CD4-positive, alpha-beta T cell treated with Interleukin-6 at 100 ng/mL for 8 hours (primary cell): ENCODE measurements at places on chromosomes 16 and 17.

DNA sequence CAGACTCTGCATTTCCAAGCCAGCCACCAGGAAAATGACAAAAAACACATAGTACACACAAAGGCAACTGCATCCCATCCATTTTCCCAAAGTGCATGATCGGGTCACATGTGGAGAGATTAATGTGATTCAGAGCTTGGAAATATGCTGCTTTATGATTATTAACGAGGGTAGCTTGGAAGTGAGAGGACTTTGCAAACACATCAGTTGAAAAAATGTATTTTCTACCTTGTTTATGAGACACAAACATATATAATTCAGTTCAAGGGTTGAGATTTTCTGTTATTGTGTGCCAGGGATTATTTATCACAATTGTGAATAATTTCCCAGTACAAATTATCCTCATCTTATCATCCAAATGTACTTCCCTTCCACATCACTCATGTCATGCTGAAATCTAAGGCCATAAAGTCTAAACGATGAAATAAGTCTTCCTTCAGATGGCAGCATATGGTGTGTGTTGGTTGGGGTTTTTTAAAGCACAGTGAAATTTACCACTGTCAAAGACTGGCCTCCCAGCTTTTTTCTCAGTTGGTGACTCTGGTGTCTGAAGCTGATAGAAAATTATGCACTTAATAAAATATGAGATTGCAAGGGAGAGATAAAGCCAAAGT, 104.7 kb upstream of the ADAMTS18 start:
- no peak for DNase-seq

GRCh38 chr17:49316258-49316570, 45.8 kb downstream of the ZNF652 start:
- no peak for DNase-seq

GRCh38 chr16:75372236-75372856, 61.0 kb downstream of the CFDP1 start:
- DNase-seq: no peak

- no peak for DNase-seq
Observed at GRCh38 chr16:396199-396598, 800 bp upstream of the NME4 start.

DNA sequence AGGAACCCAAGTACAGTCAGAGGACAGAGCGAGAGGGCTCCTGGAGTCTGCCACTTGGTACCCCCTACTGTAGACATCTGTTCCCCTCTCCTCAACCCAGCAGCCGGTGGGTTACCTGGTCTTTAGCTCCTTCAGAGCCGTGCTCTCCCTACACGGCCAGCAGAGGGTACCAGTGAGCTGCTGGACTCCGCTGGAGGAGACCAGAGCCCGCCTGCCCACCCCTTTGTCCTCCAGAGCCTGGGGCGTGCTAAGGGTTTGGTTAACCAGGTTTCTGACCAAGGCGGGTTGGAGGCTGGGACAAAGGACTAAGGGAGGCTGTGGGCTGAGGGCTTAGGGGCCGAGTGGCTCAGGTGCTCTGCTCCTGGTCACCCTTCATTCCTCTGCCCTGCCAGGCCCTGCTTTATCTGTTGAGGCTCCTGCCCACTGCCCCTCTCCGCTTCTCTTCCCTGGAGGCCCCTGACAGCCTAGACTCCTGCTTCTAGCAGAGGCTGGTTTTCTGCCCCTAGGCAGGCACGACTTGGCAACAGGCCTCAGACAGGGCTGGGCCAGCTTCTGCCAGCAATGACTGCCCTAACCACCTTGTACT, 2.7 kb upstream of the HSD11B2 start:
- peak; percentile 23 for DNase-seq

DNA sequence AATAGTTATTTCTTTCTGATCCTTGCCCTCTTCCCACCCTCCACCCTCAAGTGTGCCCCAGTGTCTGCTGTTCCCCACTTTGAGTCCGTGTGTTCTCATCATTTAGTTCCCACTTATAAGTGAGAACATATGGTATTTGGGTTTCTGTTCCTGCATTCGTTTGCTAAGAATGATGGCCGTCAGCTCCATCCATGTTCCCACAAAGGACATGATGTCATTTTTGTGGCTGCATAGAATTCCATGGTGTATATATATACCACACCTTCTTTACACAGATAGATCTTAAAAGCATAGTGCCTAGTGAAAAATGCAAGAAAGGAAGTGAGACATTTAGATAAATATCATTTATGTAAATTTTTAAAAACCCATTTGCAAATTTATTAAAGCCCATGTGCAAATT, 33.1 kb downstream of the HS3ST2 start:
- no peak for DNase-seq

DNA sequence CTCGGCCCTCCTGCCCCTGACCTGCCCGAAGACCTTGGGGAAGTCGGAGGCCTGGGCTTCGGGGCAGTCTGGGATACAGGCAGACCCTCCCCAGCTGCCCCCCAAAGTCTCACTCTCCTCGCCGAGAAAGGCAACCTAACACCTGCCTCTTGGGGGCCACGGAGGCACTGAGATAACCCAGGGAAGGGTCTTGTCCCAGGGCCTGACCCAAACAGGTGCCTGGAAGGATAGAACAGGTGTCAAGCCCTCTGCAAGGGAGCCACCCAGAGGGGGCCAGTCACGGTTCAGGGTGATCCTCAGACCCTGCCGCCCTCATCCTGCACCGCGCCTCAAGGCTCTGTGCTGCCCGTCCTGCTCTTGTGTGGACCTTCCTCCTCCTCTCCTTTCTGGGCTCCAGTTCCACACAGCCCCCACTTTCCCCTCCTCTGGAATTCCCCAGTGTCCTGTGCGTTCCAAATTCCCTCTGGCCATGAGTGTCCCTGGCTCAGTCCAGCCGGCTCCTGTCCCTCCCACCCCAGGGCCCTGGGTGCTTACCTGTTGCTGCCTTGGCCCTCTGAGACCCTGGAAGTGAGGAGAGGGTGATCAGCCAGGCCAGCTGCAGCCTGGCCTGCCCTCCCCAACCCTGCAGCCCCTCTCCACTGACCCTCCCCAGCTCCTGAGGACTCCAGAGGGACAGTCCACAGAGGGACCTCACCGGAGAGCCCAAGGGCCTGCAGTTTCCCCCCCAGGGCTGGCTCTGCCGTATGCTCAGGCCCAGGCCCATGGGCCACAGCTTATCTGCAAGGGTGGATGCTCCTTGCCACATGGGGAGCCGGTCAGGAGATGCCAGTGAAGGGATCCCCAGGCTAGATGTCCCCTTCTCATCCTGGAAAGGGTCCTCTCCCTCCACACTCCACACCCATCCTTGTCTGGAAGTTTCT, 3.8 kb downstream of the PRSS27 start:
- no peak for DNase-seq

DNA sequence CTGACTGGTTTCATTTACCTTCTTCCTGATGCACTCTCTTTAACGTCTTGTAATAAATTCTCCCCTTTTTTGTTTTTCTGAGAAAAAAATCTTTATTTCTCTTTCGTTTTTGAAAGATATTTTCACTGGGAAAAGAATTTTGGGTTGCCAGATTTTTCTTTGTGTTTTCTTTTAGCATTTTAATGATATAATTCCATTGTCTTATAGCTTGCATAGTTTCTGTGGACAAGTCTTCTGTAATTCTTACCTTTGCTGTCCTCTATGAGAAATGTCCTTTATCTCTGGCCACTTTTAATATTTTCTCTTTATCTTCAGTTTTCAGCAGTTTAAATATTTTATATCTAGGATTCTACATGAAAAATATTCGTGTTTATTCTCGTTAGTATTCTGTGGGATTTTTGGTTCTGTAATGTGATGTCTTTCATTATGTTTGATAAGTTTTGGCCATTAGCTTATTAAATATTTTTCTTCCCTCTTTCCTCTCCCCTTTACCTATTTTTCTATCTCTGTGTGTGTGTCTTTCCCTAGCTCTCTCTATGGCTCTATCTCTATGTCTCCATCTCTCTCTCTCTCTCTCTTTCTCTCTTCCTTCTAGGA, 236.5 kb downstream of the C16orf95 start:
- DNase-seq: no peak

GRCh38 chr16:29983420-29984136, 9.9 kb downstream of the TAOK2 start:
- no peak for DNase-seq

GRCh38 chr16:27460663-27461482, 58.9 kb downstream of the IL21R start:
- DNase-seq: no peak

GRCh38 chr16:2190659-2191445, 5.6 kb downstream of the CASKIN1 start:
- DNase-seq: no peak

GRCh38 chr16:86308514-86308913, 201.8 kb upstream of the FOXF1 start:
- DNase-seq: no peak

GRCh38 chr17:51029568-51030463, 90.9 kb downstream of the SPAG9 start:
- DNase-seq: peak; percentile 33

GRCh38 chr17:67030641-67031040, 13.7 kb upstream of the CACNG1 start:
- no peak for DNase-seq

DNA sequence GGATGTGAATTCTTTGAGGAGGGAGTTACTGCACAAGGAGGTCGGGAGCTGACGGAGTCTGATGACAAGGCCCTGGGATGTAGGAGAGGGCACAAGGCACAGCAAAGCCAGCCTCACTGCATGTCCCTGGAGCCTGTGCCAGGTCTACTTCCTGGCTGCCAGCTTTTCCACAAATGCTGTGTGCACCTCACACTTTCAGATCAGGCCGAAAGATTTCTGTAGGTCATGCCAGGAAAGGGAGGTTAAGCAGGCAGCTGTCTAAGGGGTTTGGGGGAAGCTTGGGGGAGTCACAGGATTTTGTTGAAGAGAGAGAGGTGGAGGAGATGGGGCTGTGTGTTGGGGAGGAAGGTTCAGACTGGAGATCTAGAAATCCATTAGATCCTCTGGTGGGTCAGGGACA, 792.5 kb downstream of the KCNJ18 start:
- DNase-seq: no peak

DNA sequence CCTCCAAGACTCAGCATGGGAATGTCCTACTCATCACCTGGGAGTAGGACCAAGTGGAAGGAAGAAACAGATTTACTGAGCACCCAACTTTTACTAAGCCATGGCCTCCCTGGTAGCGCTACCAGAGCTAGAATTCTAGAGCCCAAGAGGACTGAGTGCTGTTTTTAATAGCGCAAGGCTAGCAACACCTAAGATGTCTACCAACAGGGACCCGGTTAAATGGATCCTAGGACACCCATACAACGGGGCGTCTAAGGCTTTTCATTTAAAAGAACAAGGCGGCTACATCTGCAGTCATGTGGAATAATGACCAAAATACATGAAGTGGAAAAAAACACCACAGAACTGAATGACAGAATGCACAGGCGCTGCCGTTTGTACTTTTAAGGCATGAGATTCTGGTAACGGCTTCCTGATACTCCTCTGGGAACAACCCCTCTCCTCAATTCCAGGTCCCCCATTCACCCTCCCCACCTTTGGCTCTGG, 5.1 kb downstream of the GGA2 start:
- no peak for DNase-seq

- no peak for DNase-seq
Observed at GRCh38 chr16:1839554-1839953, 12.5 kb downstream of the FAHD1 start.

- DNase-seq: peak; percentile 85
Observed at GRCh38 chr16:57592591-57593003, 35.8 kb upstream of the ADGRG1 start.

GRCh38 chr17:9843152-9844010, 17.7 kb downstream of the GLP2R start:
- DNase-seq: no peak

DNA sequence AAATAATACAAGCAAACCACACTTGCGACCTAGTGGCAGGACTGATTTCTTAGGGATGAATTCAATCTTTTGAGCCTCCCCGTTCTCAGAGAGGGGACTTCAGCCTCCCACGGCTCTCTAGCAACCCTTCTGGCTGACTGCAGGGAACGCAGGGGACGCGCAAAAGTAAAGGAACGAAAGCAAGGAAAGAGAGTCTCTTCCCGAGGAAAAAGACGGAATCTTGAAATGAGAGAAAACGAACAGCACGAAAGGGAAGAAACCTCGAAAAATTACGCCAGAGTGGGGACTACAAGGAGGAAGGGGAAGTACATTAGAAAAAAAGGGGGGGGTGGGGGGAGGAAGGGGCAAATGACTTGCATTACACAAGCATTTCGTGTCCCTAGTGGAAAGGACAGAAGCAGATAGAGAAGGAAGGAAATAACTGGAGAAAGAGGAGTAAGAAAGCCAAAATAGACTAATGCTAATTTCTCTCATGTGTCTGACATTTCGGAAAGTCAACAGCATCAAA, 1.2 kb downstream of the GRB2 start:
- DNase-seq: peak; percentile 46

GRCh38 chr17:38741921-38742410, 6.2 kb downstream of the PCGF2 start:
- DNase-seq: no peak

- no peak for DNase-seq
Observed at GRCh38 chr16:28537964-28538732, 626 bp downstream of the NUPR1 start.

DNA sequence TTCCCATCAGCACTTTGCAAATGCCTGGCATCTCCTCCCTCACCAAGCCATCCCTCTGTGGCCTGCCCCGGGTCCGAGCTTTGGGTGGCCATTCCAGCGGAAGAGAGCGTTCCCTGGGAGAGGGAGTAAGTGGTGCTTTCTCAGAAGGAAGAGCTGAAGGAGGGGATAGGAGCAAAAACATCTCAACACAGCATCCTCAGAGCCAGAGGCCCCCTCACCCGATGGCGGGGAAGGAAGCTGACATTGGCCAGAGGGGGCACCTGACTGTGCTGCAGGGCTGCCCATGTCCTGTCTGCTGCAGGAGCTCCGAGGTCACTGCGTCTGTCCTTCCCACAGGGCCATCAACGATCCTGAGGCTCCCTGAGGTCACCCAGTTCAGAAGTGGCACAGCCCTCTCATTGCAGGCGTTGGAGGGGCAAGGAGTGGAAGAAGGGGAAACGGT, 427 bp upstream of the TLCD3B start:
- DNase-seq: no peak

GRCh38 chr16:11058832-11059231, 114.5 kb downstream of the CLEC16A start:
- DNase-seq: no peak

DNA sequence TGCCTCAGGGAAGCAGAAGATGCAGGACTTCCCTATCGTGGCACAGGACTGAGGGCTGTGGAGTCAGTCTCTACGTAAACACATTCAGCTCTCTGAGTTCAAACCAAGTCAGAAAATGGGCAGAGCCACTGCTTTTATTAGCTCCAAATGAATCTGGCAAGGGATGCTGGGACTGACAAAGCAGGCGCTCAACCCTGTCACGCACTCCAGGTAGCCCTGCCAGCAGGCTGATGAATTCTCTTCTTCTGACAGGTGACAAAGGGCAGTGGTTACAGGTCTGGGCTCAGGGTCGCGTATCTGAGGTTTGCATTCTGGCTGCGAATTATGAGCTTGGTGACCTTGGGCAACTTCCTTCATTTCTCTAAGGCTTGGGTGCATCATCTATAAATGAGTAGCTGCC, 9.4 kb downstream of the RPH3AL start:
- DNase-seq: no peak
